ENCODE measurements at places on chromosomes 3 and 15. TPM values are rescaled to one million over a fixed set of nuclear protein-coding genes. Genes with fewer than 3 reads are reported as not detected.

DNA sequence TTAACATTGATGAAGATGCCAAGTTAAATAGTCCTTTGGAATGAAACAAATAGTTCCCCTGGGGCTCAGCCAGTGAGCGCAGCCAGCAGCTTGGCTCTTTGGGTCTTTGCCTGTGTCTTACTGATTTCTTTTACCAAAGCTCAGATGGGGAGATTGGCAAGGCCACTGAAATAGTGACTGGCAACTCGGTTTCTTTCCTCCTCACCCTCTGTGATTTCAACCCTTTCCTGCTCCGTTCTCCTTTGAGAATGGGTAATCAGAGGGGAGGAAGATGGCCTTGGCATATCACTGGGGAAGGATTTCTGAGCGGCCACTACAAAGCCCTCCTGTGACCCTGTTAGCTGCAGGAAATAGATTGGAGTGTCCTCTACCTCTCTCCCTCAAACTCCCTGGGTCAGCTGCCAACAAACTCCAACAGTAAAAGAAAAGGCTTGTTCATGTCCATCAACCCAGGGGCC is 337.1 kb upstream of the LRRFIP2 start:
- no peak for DNase-seq

GRCh38 chr3:30305021-30305420 is 301.4 kb upstream of the TGFBR2 start:
- DNase-seq = no peak

GRCh38 chr3:67357610-67358458 is 296.6 kb downstream of the SUCLG2 start:
- no peak for DNase-seq

DNA sequence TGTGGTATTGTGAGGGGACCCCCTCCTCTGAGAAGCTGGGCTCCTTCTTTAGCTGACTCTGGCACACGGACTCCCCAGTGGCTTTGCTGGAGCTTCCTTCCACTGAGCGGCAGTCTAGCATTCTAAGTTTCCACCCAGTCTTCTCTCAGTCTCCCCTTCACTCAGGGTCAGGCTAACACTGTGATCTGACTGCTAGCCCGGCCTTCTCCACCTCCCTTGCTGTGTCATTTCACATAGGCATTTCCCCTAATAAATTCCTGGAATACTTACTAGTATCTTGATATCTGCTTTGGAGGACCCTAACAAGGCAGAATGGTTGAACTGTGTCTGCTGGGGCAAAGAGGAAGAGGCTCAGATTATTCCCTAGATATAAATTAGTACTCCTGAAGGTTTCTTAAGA is 106.2 kb upstream of the THBS1 start:
- no peak for DNase-seq

- DNase-seq = no peak
These were observed 115.4 kb downstream of the MYLK start for GRCh38 chr3:123768480-123769355.

- peak; percentile 98 for DNase-seq
These were observed at the start of gene EIF3J for GRCh38 chr15:44536962-44537734. EIF3J (plus strand) TSS chr15:44537147; CDS start chr15:44537195, 48 bp downstream.

Gene PRSS50
- not detected for total RNA-seq

Gene SLC24A5
- not detected for total RNA-seq

Data from activated CD4-positive, alpha-beta T cell treated with anti-CD3 and anti-CD28 coated beads, Interleukin-2, amount 10 ng/mL, durations not matched to agents 24 days and 14 days (primary cell).